ENCODE measurements at places on chromosomes 5 and 9.

- no peaks in the 10 kb centered on the region for H3K4me1 ChIP-seq
- no peaks in the 10 kb centered on the region for H3K36me3 ChIP-seq
- no peak for DNase-seq
- H3K27ac ChIP-seq: no peak overlapping the region
- H3K4me3 ChIP-seq: no peak overlapping the region
- no peaks in the 10 kb centered on the region for H3K27me3 ChIP-seq
These were observed 34.0 kb downstream of the BOD1 start for GRCh38 chr5:173582216-173583111.

- no peak for DNase-seq
- H3K27me3 ChIP-seq: no peaks in the 10 kb centered on the region
- H3K27ac ChIP-seq: no peak overlapping the region
These were observed 10.6 kb upstream of the PARP8 start for GRCh38 chr5:50655810-50656205.

- no peak overlapping the region for H3K27ac ChIP-seq
- H3K27me3 ChIP-seq: no peaks in the 10 kb centered on the region
- H3K36me3 ChIP-seq: no peaks in the 10 kb centered on the region
These were observed 29.7 kb downstream of the PWWP2A start for GRCh38 chr5:160089531-160089930.

DNA sequence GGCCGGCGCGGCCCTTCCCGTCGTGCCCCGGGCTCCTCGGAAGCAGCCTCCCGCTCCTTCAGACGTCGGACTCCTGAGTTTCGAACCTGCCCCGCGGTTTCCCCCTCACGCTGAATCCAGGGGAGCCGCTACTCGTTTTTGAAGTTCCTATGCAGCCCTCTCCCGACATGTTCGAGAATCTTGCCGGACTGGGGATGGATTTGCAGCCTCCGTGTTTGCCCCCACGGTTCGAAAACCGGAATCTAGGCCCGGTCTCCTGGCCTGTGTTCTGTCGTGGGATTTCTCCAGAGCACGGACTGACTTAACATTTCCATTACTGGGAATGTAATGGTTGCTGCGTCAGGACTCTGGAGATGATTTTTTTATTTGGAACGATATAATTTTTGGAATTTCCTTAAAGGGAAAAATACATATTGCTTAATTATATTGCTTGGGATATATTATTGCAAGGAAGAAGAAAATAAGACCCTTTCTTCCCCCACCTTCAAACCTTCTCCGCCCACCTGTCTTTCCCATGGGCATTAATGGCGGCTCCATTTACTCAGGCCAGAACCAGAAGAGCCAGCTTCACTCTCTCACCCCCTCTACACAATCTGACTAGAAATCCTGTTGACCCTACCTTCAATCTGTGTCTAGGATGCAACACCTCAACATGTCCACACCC, 8.5 kb upstream of the MGAT1 start:
- no peak for DNase-seq
- H3K4me3 ChIP-seq: peak overlapping the region; percentile 44
- peak overlapping the region; percentile 100 for H3K27ac ChIP-seq

GRCh38 chr5:35753500-35753899, 103.2 kb upstream of the IL7R start:
- H3K4me1 ChIP-seq: no peaks in the 10 kb centered on the region
- H3K36me3 ChIP-seq: no peaks in the 10 kb centered on the region
- H3K4me3 ChIP-seq: no peak overlapping the region
- no peak overlapping the region for H3K27ac ChIP-seq
- DNase-seq: no peak
